Pons (tissue), 1 donor: ENCODE measurements at places on chromosomes 12 and 14.

GRCh38 chr14:44404036-44404435, 103.0 kb downstream of the FSCB start:
- DNase-seq = peak; percentile 8

- no peak for DNase-seq
Observed at GRCh38 chr12:121804417-121805111, 755 bp downstream of the SETD1B start.

- DNase-seq = no peak
Observed at GRCh38 chr14:71555654-71556559, 376.3 kb upstream of the RGS6 start.

- no peak for DNase-seq
Observed at GRCh38 chr14:54486685-54487084, 2.1 kb downstream of the GMFB start.

DNA sequence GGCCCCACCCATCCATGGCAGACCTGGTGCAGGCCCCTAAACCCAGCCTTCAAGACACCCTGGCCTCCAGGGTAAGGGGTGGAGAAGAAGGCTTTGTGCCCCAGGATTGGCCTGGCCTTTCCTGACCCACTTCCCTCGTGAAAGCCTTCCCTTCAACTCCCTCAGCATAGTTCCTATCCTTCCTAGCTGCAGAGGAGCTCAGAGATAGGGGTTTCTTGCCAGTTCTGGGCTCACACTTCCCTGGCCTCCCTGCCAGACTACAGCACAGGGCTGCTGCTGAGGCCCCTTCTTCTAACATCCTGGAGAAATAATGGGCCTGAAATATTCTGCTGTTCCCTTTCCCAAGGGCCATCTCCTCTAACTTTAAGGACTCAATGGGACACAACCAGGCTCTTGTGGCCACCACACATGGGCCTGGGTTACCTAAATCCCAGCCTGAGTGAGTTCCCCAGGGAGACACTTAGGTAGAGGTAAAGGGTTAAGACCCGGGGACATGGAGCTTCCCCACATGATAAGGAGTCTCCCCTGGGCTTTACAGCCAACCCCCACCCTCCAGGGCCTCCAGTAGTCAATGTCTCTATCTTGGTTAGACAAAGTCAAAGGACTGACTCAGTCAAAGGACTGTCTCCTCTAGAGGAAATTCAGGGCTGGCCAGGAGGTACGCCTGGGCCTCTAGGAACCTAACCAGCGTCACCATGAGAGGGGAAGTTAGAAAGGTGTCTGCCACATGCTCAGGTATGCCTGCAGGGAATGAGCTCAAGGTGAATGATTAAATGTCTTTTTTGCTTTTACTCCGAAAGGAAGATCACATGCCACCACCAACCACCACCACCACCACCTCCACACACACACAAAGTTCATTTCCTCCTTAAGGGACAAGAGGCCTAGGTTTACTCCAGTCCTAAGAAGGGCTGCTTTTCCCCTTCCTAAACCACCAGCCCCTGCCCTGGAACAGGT, 7.1 kb downstream of the ZFP36L1 start:
- peak; percentile 28 for DNase-seq

DNA sequence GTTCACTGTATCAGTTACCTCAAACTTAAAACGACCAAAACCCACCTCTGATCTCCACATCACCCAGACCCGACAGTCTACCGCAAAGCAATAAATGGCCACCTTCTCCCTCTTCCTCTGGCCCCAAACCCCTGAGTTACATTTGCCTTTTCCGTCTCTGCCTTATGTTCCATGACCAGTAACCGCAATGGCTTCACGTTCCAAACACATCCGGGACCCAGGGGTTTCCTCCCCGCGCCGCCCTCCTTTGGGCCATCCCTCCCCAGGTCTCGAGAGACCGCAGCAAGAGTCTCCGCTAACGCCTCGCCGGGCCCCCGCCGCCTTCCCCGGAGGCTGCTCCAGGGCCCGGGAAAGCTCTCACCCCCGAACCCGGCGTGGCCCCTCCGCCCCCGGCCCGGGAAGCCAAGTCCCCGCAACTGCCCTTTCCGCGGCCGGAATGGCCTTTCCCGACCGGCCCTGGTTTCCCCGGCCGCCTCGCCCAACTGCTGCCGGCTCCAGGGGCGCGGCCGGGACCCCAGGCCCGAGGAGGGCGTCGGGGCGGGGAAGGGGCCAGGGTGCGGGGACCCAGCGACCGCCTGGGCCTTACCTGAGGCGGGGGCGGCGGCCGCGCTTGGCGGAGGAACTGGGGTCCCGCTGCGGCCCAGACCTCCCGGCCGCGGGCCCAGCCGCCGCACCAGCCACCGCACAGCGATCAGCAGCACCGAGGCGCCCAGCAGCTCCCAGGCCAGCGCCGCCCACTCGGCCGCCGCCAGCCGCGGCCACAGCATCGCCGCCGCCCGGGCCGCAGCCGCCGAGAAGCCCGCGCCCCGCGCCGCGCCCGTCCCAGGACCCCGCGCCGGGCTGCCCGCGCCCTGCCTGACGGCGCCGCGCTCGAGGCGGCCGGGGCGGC, at the start of gene ANKLE2:
Gene ANKLE2 (minus strand): TSS at position 801 of the 889 bp plus-strand sequence. CDS start 34 bp downstream, at position 767.
- no peak for DNase-seq

GRCh38 chr12:32522331-32523221, 123.2 kb downstream of the FGD4 start:
- DNase-seq = peak; percentile 75

DNA sequence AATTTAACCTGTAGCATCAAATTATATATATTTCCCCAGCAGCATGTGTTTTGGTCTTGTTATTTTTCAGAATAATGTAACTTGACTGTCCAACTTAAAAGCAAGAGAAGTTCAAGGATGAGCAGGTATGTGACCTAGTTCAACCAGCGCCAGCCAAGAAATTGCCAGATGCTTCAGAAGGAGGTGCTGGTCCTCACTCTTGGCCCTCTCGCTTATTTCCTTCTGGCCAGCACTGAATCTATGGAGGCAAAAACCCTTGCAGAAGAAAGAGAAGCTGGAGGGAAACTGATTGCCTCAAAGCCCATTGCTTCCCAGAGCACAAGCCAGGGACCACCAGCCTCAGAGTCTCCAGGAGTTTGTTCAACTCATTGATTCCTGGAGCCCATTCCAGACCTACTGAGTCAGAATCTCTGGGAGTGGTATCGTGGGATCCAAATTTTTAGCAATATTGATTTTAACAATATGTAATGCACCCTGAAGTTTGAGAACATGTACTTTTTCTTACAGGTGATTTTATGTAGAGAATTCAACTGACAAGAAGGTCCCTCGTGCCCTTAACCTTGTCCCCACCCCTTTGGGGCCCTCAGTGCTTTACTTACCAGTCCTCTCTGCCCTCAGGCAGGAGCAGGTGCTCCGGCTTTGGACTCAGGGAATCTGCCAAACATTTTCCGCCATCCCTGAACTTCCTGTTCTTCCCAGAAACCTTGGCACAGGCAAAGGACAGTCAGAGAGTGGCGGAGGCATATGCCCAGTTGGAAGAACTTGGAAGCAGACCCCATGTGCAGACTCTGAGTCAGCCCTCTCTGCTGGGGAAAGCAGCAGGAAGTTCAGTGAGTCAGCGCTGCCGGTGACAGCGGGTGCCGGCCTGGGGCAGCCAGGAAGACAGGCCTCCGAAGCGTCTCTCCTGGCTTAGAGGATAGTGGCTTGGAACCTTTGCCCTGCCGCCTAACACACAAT, 10.4 kb downstream of the BEST3 start:
- peak; percentile 33 for DNase-seq

- no peak for DNase-seq
Observed at GRCh38 chr12:69331519-69331908, 16.7 kb upstream of the LYZ start.

DNA sequence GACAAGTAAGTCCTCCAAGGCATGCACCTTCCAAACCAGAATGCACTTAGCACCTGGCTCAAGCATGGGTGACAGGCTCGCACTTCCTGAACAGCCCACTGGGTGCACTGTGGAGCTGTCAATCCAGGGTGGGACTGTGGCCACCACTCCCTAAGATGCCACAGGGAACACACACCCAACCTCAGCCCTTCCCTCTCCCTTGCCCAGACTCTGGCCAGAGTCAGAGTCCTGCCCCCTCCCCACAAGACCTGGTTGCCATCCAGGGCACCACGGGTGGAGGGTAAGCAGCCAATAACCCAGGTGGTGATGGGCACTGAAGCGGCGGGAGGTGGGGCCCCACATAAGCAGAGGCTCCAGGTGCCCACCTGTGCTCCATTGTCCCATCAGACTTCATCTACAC, 160.6 kb downstream of the MYRFL start:
- no peak for DNase-seq

DNA sequence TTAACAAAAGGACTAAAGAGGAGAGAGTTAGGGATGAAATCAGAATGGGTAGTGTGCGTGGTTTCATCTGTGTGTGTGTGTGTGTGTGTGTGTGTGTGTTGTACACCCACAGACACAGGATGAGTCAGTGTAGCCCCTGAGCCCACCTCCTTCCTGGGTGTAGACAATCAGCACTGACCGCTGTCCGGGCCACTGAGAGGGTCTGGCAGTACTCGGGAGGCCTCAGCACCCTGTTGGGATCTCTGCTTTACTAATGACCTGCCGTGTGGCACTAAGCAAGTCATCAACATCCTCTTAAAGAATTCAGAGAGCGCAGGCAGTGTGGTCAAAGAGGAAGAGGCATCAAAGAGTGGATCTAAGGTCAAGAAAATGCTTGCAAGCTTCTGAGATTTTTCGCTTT, 112.6 kb downstream of the PRMT8 start:
- DNase-seq = no peak

DNA sequence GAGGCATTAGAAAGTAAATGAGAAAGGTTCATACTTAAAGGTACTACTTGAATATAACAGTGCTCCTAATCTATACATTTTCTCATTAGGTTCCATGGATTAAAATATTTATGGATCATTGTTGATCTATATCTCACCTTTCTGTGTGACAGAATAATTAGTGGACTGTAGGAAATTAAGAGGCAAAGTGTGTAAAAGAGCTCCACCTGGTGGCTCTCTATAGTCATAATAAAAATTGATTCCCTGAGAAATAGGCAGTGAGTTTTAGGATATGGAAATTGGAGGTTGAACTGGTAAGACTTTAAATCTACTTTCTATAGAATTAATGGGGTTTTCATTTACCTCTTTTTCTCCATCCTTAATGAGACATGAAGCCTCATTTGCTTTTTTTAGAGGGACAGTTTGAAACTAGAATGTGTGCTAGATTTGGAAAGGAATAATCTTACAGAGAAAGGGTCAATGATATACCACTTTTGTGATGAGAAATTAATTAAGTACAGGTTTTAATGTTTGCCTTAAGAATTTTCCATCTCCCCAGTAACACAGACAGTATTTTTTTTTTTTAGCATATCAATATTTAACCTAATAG, 11.8 kb upstream of the DERA start:
- DNase-seq = peak; percentile 72

- no peak for DNase-seq
Observed at GRCh38 chr14:38078393-38078792, 129.3 kb upstream of the SSTR1 start.

- DNase-seq = no peak
Observed at GRCh38 chr12:12278899-12279298, 12.1 kb upstream of the LRP6 start.

DNA sequence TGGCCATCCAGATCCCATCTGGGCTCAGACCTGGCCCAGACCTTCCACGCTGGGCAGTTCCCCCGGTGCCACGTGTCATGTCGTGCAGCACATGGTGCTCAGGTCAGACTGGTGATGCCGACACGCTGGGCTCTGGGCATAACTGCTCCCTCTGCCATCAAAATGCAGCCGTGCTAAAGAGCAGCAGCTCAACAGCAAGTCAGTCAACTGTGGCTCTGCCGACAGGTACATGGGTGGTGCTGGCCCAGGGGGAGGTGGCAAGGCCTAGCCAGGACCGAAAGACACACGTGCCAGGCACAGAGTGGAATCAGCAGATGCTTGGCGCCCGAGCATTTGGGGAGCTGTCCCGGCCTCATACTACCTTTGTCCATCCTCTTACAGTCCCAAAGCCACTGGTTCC, 1.6 kb downstream of the MCRS1 start:
- DNase-seq = no peak

DNA sequence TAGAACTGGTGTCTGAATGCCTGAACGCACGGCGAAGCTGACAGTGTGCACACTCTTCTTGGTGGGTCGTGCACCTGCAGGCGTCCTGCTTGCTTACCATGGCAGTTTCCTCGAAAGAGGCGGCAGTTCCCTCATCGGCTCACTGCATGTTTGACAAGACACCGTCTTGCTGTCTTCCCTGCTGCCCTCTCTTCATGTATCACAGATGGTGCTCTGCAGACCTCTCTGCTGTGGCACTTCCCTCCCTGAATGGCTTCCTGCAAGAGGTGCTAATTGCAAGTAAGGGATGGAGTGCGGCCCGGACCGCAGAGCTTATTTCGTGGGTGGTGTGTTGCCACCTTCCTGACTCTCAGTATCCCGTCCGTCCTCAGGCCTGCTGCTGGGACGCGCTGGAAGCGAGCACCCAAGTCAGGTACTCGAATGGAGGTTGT, 156.7 kb upstream of the RTL1 start:
- no peak for DNase-seq

- no peak for DNase-seq
Observed at GRCh38 chr12:53703756-53704155, 23.5 kb downstream of the CALCOCO1 start.

DNA sequence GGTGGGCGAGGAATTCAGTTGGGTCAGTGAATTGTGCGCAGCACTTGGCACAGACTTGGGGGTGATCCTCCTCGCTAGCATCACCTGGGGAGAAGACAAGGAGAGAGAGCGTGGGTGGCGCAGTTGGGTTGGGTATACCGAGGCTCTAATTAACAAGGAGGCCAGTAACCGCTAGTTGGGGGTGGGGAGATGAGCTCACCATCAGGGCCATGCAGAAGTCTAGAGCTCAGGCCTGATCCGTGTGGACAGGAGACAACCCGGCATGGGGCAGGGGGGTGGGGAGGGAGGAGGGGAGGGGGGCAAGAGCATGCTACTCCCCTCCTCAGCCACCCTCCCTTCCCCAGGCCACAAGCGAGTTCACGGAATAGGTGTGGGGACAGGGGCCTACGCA, 580 bp downstream of the SALL2 start:
- no peak for DNase-seq

- DNase-seq = no peak
Observed at GRCh38 chr12:53924521-53925405, 13.9 kb upstream of the HOXC13 start.
